ENCODE measurements at places on chromosomes 1 and 21.

GRCh38 chr1:85087659-85088407, 39.5 kb upstream of the MCOLN3 start:
- DNase-seq: no peak

DNA sequence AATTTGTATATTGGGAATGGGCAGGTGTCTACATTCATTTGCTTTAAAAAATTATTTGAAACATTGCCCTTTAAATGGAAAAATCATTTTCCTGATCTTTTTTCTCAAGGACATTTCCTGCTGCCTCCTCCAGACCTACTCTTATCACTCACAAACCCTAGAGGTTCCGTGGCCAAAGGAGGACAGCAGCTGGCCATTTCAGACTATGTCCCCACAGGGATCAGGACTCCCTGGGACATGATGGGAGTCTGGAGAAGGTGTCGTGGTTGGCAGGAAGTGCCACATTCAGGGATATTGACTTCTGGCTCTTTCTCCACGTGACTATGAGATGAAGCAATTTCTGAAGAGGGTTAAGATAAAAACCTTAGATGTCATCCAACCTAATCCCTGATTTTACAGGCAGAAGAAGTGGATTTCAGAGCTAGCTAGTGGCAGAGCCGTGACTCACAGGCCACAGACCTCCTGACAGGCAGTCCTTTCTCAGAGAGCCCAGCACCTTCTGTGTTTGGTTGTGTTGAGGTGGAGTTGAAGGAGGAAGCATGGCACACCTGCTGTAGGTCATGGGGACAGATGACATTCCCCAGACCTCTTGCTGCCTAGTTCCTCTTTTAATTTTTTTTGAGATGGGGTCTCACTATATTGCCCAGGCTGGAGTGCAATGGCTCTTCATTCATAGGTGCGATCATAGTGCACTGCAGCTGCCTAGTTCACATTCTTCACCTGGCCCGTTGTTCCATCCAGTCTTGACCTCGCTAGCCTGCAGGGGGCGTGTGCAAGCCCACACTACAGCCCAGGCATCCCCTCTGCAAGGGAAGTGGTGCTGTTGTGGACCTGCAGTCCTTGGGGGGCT, 25.5 kb upstream of the IL10 start:
- no peak for DNase-seq

- no peak for DNase-seq
Measured at GRCh38 chr1:18126616-18127015, 19.0 kb downstream of the IGSF21 start.

GRCh38 chr1:216356945-216357344, 66.3 kb downstream of the USH2A start:
- no peak for DNase-seq

DNA sequence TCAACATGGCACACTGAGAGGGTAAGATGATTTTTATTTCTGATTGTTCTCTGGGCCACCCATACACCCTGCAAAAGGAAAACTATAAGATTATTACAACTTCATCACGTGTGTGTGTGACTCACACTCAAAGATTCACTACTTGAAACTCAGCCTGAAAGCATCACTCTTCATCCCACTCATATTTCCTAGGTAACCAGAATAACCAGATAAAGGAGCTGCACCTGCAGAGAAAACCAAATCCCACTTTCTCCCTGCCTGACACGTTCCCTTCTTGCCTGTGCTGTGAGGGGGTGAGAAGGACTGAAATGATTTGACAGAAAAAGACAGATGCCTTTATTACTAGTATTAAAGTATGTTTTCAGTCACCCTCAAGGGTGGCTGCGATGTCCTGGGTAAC, 131.6 kb downstream of the TGFBR3 start:
- no peak for DNase-seq

DNA sequence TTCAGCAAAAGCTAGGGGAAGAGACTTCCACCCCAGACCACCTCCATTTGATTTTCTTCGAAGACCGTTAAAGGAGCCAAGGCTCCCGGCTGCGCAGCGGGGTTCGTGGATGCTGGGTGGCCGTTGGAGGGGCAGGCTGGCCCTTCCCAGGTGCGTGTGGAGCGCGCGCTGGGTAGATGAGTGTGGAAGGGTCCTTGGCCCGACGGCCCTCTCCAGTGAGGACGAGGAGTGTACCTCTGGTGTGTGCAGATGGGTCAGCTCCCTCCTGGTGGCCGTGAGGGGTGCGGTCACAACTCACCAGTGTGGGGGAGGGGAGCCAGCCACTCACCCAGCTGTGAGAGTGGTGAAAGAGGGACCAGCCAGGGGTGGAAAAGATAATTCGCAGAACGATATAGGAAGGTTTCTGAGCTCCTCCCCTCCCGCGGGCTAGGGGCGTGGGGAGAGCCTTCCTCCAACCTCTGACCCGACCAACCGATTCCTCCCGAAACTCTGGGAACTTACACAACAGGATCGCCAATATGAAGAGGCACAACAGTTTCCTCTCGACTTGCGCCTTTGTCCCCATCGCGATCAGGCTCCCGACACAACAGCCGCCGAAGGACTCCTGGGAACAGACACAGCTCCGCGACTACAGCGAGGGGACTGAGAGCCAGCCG, at the start of gene F11R:
TSS of gene F11R (minus strand) at position 644 of the 656 bp plus-strand sequence. CDS start at position 565, 79 bp downstream.
- no peak for DNase-seq

DNA sequence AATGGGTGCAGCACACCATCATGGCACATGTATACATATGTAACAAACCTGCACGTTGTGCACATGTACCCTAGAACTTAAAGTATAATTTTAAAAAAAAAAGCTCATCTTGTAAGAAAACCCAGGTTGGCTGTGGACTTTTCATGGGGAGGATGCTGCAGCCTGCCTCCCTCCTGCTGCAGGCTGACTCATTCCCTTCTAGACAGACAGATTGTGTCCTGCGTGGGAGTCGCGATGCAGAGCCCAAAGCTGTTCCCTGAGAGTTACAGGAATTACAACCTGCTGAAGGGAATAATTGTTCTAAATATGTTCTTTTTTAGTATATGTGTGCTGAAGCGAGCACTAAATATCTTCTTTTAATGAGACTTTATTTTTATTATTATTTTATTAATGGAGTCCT, 93.2 kb downstream of the TBX19 start:
- no peak for DNase-seq

- no peak for DNase-seq
Measured at GRCh38 chr1:50724626-50725286, 235.3 kb downstream of the FAF1 start.

- DNase-seq: no peak
Measured at GRCh38 chr21:44923480-44924084, 2.9 kb upstream of the ITGB2 start.

- DNase-seq: no peak
Measured at GRCh38 chr1:107532318-107532717, 391.5 kb downstream of the NTNG1 start.

- DNase-seq: no peak
Measured at GRCh38 chr1:162704673-162705424, 72.6 kb downstream of the DDR2 start.

DNA sequence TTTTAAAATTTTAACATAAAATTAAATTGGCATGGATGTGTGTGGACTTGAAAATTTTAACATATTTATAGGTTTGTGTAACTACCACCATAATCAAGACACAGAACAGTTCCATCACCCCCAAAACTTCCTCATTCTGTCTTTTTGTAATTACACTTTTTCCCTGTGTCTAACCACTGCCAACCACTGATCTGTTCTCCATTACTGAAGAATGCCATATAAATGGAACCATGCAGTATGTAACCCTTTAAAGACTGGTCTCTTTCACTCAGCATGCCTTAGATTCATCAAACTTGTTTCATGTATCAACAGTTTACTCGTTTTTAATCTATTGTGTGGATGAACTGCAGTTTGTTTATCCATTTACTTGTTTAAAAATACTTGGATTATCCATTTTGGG, 13.0 kb upstream of the AHCYL1 start:
- no peak for DNase-seq

GRCh38 chr1:158607296-158607695, 2.2 kb downstream of the OR10Z1 start:
- DNase-seq: no peak

GRCh38 chr1:201019321-201019977, 4.1 kb downstream of the KIF21B start:
- DNase-seq: no peak
